ENCODE measurements at places on chromosomes 1 and 21.
A peak's percentile ranks its signal among the peaks of the same experiment; 100 is the strongest.

GRCh38 chr1:3410142-3410925 lies 44.1 kb upstream of the ARHGEF16 start:
- DNase-seq, result no peak

DNA sequence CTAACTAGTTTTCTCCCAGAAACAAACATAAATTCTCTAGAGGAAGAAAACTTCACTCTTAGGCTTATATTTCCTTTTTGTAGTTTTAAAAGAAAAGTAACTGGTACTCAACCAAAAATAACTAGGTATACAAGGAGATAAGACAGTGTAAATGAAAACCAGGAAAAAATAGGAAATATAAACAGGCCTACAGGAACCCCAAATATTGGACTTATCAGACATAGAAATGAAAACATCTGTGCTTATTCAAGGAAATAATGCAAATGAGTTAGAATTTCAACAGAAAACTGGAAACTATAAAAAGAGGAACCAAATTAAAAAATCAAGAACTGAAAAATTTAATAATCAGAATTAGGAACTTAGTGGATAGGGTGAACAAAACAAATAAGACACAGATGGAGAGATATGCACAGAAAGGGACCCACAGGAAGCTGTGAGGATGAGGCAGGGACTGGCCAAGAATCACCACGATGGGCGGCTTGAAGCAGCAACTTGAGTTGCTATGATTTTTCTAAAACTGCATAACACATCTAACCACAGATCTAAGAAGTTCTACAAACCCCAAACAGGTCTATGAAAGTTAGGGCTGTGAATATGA lies 67.5 kb upstream of the ACTRT2 start:
- no peak for DNase-seq

DNA sequence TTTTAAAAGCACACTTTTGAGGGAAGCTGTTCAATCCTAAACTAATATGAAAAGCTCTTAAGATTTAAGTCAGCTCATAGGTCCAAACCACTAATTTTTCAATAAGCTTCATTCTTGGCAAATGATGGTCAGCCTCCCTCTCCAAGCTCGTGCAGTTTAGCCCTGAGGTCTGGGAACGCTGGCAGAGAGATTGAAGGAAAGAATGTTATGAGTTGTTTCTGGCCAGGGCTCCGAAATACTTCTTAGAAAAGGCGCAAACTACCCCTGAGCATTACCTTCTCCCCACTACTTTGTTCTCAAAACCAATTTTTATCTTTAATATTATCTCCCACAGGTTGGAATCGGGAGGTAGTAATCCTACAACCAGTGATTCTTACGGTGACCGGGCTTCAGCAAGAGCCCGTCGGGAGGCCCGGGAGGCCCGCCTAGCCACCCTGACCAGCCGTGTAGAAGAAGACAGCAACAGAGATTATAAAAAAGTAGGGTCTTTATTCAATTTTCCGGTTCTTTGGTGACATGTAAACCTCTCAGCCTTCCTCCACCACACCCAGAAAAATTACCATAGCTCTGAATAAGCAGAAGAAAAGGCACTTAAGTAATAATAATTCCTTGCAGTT lies 147.7 kb downstream of the SYT2 start:
- DNase-seq, result no peak

DNA sequence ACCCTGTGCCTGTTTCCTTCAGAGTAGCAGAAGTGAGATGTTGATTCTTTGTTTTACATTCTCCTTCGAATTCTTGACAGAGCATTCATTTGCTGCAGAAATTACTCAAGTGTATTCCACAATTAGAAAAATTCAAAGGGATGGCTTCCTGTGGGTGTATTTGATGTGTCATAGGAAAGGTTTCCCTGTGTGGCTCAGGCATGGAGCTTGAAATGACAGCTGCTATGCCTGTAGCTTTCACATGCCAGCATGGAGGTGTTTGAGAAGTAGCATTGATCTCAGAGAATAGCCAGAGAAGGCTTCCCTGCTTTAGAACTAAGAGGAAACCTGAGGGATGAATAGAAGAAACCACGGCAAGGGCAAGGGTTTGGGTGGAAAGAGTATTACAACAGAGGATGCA lies 317.2 kb upstream of the DEPDC1 start:
- no peak for DNase-seq

- no peak for DNase-seq
Measured at GRCh38 chr1:108881369-108881768, 4.6 kb downstream of the GPSM2 start.

DNA sequence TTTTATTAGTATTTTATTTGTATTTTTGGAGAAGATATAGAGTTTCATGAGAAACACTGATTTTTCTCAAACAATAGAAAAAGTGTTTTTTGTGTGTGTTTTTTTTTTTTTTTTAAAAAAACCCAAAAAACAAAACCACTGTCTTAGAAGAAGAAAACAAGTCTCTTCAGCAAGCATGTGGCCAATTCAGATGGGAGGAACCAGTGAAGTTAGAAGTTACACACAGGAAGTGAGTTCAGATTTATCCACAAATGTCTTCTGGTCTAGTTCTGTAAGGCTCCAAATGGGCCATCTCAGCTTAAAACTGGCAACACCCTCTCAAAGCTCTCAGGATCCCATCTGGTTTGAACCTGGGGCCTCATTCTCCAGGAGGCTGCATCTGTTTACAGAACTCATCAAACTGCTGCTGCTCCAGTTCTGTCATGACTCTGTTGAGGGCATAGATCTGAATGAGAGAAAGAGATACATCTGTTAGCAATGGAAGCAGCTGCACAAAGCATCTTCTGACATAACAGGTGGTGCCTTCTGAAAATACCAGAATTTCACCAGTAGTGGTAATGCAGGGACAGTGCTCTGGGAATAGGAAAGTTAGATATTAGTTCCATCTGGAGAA lies 9.8 kb upstream of the ERMAP start:
- DNase-seq, result no peak

DNA sequence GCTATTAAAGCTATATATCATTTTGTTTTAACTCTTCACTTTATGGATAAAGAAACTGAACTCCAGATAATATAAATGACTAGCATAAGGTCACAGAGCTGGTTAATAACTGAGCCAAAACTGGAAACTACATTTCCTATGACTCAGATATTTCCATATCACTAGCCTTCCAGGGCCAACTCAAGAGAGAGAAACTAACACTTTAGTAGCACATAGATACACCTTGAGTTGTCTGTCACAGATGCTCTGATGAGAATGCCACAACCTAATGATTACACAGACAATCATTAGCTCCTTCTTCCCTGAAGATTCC lies 40.7 kb downstream of the NME7 start:
- peak; percentile 54 for DNase-seq

- DNase-seq, result no peak
Measured at GRCh38 chr1:162889989-162890388, 29.0 kb upstream of the CCDC190 start.

- no peak for DNase-seq
Measured at GRCh38 chr21:28674763-28675162, 317.9 kb downstream of the LTN1 start.

GRCh38 chr1:115088871-115089419 lies 358 bp downstream of the TSPAN2 start:
- no peak for DNase-seq

DNA sequence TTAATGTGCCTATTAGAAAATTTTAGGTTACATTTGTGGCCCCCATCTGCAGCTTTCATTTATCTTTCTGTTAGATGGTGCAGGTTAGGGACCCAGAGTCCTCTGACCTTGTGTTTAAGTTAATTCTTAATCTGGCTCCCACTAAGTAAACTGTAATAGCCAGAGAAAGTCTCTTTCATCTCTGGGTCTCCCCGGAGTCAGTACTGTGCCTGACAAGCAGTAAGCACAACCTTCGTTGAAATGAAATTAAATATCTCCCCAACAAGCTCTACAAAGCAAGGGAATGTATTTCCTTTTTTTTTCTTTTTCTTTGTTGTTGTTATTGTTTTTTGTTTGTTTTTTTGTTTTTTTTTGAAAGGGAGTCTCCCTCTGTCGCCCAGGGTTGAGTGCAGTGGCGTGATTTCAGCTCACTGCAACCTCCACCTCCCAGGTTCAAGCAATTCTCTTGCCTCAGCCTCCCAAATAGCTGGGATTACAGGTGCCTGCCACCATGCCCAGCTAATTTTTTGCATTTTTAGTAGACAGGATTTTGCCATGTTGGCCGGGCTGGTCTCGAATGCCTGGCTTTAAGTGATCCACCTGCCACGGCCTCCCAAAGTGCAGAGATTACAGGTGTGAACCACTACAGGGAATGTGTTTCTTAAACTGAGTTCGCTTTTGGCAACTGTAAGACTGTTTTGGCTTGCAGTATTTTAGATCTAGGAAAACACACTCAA lies 81.6 kb downstream of the HHIPL2 start:
- DNase-seq, result no peak

GRCh38 chr1:215076322-215076721 lies 6.2 kb upstream of the KCNK2 start:
- DNase-seq, result peak; percentile 8

DNA sequence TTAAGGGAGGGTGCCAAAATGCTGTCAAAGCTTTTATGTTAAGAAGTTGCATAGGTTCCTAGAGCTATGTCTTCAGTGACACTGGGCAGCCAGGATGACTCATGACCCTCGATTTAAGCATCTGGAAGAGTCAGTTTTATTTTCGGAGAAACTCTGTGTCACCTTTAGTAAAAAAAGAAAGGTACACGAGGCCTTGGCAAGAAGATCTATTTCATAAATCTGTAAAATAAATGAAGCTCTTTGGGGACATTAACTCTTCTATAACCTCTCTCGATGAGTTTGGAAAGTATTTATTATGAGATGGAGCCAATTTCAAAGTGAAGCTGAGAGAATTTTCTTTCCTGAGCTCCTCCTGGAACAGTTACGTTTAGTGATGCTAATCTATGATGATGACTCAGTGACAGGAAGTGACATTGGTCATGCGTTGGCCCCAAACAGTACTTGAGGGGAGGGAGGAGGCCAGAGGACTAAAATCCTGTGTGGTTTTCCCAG lies 156.5 kb downstream of the HLX start:
- DNase-seq, result no peak

DNA sequence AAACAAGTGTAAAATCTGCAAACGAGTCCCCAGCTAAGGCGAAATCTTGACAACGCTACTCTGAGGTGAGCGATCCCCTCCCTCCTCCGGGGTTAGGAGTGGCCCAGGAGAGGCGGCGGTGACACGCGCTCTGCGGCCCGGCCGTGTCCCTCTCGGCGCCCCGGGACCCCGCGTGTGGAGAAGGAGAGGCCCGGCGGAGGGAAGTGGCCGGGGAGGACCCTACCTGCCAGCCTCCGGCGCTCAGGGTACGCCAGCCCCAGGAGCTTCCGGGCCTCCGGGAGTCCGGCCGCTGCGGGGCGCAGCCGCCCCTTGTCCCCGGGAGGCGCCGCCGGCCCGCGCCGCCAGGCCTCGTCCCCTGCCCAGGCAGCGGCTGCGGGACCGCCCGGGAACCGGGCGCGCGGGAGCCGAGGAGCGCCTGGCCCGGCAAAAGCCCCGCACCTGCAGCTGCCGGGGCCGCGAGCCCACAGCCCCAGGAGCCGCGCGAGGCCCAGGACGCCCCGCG lies 543 bp downstream of the ABCB10 start:
- peak; percentile 45 for DNase-seq

- no peak for DNase-seq
Measured at GRCh38 chr1:235913311-235913710, 46.6 kb upstream of the LYST start.

- peak; percentile 69 for DNase-seq
Measured at GRCh38 chr1:202315576-202316168, 26.1 kb downstream of the UBE2T start.

DNA sequence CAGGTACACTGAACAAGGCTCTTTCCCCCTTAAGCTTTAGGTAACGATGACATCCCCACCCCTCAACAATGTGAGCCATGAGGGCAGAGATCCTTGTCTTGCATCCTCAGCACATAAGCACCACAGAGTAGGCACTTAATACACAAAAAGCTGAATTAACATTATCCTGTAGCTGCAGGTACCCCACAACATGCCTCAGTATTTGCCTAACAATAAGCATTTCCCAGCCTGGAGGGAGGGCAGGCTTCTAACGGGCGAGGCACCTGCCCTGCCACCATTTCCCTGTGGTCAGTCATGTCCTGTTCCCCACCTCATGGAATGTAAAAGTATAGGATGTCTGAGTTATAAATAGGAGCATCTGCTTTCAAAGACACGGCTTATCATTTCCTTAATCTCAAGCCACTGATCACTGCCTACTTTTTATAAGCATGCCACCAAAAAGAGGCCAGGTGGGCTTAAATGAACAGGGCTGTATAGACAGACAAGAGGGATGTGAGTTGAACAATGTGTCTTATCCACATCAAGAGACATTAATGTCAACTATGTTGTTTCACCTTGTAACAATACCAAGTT lies 3.4 kb downstream of the CAPZB start:
- no peak for DNase-seq

- no peak for DNase-seq
Measured at GRCh38 chr1:7658099-7658498, 113.0 kb upstream of the VAMP3 start.

- DNase-seq, result no peak
Measured at GRCh38 chr1:223033658-223034057, 109.4 kb downstream of the TLR5 start.

DNA sequence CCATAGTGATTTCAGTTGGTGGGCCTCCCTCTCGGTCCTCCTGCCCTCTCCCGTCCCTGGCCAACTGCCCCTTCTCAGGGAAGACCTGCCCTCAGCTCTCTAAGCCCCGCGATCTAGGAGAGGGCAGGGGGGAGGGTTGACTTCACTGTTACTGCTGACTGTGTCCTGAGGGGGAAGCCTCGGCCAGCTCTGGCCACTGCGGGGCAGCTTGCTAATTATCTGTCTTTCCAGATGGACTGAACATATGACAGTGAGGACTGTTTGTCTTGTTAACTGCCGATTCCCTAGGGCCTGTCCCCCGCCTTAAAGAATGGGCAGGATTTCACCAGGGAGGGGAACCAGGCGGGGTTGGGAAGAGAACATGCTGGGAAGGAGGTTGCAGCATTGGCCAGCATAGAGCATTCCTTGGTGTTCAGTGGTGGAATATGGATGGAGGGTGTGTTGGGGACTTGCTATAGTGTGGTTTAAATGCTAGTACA lies 22.9 kb downstream of the NIPAL3 start:
- no peak for DNase-seq
